ENCODE measurements at places on chromosomes 11 and 22. TPM values are rescaled to one million over a fixed set of nuclear protein-coding genes. Genes with fewer than 3 reads are reported as not detected.

DNA sequence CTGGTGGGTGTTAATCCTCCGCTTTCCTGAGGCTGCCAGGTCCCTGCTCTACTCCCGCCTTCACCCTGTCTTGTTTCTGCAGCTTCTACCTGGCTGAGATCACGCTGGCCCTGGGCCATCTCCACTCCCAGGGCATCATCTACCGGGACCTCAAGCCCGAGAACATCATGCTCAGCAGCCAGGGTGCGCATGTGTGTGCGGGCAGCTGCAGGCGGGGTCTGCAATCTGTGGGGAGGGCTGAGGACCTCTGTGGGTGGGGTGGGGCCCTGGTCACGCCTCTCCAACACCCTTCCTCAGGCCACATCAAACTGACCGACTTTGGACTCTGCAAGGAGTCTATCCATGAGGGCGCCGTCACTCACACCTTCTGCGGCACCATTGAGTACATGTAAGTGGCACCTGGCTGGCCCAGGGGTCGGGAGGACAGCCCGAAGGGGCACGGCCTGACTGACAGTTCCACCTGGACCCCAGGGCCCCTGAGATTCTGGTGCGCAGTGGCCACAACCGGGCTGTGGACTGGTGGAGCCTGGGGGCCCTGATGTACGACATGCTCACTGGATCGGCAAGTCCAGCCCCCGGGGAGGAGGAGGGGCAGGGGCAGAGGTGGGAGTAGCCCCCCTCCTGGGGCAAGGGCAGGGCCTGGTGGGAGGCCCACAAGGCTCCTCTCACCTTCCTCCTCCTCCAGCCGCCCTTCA lies 4.5 kb downstream of the RPS6KB2 start:
- DNase-seq, result no peak

- DNase-seq, result no peak
Measured at GRCh38 chr11:111665777-111666176, 63.5 kb downstream of the SIK2 start.

DNA sequence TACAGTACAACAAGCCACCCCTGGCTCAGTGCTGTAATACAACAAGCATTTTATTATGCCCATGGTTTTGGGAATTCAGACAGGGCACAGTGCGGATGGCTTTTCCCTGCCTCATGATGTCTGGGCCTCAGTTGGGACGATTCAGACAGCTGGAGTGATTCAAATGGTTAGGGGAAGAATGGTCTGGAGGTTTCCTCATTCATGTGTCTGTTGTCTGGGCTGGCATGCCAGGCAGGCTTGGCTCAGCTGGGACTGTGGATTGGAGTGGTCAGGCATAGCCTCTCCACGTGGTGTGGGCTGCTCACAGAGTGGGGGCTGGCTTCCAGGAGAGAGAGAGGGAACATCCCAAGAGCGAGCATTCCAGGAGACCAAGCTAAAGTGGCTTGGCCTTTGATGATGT lies 164.4 kb downstream of the C11orf91 start:
- no peak for DNase-seq

- DNase-seq, result no peak
Measured at GRCh38 chr11:124814739-124815138, 14.5 kb upstream of the MSANTD2 start.

DNA sequence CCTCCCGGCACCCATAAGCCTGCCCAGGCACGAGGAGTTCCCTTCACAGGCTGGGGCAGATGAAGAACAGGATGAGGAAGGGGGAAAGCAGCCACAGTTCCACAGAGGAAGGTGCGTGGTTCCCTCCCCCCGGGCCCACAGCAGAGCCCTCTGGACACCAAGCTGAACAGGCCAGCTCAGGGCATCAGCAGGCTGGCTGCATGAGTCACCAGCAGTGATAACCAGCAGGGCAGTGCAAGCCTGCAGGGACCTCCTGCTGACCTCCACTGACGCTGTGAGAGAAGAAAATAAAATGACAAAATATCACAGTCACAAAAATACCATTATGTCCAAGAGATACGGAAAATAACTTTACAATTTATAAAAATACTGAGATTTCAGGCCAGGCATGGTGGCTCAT lies 11.5 kb downstream of the RTL6 start:
- DNase-seq, result no peak

The OR8G1 gene
- not detected for total RNA-seq

GRCh38 chr11:117978991-117979390 lies 7.2 kb upstream of the IL10RA start:
- no peak for DNase-seq

The B3GAT1 gene
- not detected for total RNA-seq

The MUC5B gene
- 0.19 TPM for total RNA-seq

- DNase-seq, result no peak
Measured at GRCh38 chr11:90803831-90804230, 581.0 kb upstream of the CHORDC1 start.

GRCh38 chr11:128367573-128367972 lies 219.8 kb downstream of the ETS1 start:
- DNase-seq, result no peak

The OR4C3 gene
- total RNA-seq, result not detected

The UPB1 gene
- not detected for total RNA-seq

DNA sequence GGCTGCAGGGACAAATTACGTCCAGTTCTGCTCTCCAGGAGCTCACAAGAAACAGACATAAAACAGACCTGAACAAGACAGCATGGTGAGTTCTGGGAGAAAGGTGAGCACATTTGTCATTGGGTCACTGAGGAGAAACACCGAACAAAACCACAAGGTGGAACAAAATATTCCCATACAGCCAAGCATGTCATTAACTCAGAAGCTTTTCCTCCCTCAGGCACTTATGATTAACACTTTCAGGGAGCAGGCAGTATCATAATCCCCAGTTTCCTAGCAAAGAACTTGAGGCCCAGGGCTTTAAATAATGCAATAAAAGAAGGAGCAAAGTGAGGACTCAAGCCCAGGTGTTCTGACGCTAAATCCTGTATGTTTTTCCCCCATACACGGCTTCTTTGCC lies 43.0 kb downstream of the P4HA3 start:
- DNase-seq, result no peak

GRCh38 chr11:73983741-73984538 lies 1.3 kb upstream of the UCP2 start:
- no peak for DNase-seq

The ADAMTS8 gene
- 0.83 TPM for total RNA-seq

GRCh38 chr22:44577391-44578109 lies 79.5 kb upstream of the RTL6 start:
- DNase-seq, result no peak

The SLC6A5 gene
- total RNA-seq, result not detected

The ISX gene
- total RNA-seq, result not detected

DNA sequence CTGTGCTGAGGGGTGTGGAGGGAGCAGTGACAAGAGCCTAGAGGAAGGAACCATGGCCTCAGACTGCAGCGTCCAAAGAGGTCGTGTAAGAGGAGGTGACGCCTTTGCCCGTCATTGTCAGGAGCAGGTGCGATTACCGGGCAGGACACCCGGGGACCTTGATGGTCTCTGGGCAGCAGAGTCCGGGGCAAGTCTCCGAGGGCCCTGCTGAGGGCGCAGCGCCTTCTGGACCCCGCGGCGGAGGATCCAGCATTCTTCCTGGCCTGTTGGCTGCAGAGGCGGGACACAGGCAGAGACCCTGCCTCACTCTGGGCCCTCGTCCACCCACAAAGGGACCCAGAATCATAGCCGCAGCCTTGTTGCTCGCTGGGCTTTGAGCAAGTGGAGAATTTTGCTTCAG lies 1168.8 kb downstream of the BRD1 start:
- no peak for DNase-seq

DNA sequence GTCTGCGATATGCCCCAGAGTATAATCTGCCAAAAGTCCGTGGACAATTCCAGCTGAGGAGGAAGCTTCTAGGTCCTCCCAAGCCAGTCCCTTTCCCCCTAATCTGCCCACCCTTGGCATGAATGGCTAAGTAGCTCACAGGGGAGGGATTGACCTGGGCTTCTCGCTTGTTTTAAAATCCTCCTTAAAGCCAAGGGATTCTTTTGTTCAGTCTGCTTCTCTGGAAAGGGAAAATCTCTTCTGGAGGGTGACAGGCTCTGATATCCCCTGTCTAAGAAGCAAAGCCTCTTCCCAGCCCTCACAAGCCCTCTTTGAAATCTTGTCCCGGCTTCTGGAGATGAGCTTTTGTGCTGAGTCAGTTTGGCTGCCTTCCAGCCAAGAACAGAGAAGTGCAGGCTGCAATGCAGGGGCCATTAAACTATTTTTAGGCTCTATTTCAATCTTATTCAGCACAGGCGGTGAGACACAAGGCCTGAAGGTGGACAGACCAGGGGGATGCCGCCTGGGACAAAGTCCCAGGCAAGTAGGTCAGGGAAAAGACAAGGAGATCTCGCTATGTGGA lies 23.9 kb downstream of the NEFH start:
- DNase-seq, result no peak

The KRTAP5-9 gene
- not detected for total RNA-seq

- DNase-seq, result no peak
Measured at GRCh38 chr11:28231475-28231874, 123.3 kb downstream of the METTL15 start.

DNA sequence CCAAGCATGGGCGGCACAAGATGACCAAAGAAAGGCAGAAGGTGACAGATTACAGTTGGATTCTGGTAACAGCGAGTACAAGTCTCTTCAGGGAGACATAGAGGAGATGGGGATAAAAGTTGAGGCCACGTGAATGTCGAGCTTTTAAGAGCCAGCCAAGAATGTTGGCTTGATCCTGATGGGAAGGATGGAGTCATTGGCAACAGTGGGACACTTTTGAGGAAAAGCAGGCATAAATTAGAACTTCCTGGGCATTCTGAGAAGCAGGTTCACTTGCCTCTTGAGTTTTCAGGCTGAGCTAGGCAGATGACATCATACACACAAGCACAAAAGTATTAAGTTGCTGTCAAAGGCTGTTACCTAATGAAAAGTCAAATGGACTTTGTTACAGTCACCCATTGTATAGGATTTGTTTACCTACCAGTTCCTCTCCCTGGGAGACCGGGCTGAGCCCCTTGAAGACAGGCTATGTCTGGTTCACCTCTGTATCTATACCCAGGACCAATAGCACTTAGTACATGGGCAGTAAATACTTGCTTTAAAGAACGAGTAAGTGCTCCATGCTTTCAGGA lies 41.1 kb downstream of the TNRC6B start:
- no peak for DNase-seq

The EHD1 gene
- 30.9 TPM for total RNA-seq
